ENCODE measurements at places on chromosomes 5 and 9.

GRCh38 chr5:152864991-152865390 is 459.9 kb upstream of the NMUR2 start:
- no peak for DNase-seq

DNA sequence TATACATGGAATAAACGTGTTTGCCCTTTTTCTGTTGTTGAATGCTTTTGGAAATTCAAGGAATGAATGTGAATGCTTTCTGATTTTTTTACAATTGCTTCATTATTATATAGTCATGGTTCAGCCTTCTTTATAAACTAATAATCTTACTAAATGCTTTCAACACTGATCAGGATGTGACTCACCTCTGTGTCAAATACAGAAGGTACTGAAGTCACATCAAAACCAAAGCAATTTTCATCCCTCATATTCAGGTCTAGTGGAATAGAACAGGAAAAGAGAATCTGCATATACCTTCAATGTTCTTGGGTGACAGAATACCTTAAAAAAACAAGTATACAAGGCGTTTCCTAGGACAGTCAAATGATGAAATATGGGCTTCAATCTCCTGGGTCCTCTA is 170.7 kb downstream of the PDE4D start:
- no peak for DNase-seq

DNA sequence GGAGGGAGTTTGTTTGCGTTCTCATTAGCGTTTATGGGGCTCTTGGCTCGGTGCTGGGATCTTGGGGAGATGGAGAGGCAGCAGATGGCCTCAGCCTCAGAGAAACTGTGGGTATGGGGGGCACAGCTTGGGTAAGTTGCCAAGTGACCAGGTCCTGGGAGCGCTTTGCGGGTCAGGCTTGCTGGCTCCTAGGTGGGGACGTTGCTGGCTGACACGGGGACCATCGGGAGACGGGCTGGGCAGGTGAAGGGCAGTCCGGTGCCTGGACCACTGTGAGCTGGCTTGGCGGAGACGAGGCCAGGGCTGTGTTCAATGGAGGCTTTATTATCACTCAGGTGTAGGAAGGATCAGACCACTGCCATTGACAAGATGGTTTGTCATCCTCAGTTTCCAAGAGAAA is 30.0 kb downstream of the FGD3 start:
- DNase-seq = no peak

DNA sequence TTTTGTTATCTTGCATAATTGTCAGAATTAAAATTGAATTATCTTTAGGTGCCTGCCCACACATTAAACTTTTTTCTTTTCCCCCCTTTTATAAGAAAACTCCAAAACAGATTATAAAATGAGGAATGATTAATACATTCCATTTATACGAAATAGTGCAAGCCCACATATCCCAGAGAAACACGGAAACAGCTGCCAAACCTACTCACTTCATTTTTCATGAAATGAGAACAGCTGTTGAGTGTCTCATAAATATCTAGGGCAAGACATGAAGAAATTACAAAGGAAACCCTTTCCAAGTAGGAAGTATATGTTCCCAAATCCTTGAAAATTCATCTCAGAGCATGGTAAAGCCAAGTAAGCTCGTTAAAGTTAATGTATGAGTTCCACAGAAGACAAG is 459.4 kb upstream of the NMUR2 start:
- DNase-seq = no peak

GRCh38 chr5:141192110-141192725 is at the start of gene PCDHB10:
PCDHB10 (plus strand) TSS chr5:141192353; CDS start chr5:141192553, 200 bp downstream.
- no peak for DNase-seq

DNA sequence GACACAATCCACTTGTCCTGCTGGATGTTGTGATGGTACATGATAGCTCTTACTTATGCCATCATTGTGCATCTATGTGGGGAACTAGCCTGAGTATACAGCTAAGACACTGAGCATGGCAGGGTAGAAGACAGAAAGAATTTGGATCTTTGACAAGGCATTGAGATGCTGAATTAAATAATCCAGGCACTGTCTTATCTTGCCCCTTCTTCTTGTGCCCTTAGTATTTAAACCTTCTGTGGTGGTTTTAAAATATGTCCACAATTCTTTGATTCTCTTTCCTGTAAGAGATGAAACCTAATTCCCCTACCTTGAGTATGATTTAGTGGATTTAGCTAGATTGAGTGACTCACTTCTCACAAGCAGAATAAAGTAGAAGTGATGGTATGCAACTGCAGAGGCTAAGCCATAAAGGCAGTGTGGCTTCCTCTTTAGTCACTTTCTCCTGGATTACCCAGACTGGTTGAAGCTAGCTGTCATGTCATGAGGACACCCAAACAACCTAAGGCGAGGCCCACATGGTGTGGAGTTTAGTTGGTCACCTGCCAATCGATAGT is 174.0 kb upstream of the NREP start:
- no peak for DNase-seq

GRCh38 chr5:79464695-79465332 is 49.1 kb downstream of the HOMER1 start:
- peak; percentile 39 for DNase-seq

DNA sequence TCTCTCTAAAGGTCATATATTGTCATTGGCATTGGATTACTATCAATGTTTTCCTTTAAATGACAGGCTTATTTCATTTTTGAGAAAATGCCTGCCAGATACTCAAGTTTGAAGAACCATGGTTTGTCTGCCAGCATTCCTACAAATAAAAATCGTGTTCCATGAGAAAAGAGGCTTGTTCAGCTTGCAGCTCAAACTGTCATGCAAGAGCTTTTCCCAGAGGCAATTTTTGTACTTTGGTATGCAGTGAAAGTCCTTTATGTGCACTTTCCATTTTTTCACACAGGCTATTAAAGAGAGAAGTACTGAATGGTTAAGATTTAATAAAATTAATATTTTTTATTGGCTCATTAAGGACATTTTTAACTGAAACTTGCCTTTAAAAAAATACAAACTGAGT is 110.4 kb downstream of the FBXO4 start:
- no peak for DNase-seq

- DNase-seq = no peak
Observed at GRCh38 chr5:7464182-7464581, 68.2 kb downstream of the ADCY2 start.

DNA sequence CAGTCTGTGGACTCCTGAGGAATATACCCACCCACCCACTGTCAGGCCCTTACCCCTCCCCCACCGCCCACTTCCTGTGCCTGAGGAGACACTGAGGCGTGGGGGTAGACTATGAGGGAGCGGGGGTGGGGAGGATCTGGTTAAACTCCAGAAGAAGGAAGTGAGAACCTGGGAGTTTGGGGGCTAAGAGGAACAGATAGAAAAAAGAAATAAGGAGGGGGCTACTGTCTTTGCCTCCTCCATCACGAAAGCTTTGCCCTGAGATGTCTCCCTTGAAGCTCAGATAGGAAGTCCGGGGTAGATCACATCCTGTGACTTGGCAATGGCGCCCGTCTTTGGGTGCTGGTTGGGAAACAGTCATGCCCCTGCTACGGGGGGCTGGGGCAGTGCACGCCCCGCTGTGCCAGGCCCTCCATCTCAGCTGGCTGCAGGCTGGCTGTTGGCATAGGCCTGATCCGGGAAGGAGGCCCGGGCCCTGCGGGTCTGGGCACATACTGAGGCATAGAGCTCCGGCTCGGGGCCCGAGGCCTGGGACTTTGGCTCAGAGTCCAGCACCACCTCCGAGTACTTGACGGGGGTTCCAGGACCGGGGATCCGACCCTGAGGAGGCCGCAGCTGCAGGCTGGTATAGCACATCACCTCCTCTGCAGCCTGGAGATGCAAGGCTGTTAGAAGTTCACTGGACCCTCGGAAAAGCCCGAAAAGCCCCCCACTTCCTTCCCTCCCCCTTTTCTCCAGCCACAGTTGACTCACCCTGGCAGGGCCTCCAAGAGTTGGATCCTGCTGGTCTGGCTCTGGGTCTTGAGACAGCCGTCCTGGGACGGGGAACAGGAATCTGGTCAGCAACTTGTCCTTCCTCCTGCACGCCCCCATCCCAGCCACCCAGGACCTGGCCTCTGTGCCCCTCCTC is 1.0 kb downstream of the SIT1 start:
- no peak for DNase-seq

GRCh38 chr9:117470455-117470854 is 55.6 kb upstream of the ASTN2 start:
- DNase-seq = no peak

DNA sequence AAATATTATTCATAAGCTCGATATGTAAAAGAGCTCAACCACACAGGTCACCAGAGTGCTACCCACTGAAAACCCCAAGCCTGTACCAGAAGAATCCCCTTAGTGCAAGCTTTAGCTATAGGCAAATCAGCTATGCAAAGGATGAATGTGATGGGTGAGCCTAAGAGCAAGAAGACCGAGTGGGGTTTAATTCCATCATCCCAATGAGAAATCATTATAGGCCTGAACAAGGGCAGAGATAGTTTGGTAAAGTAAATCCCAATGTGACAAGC is 21.8 kb downstream of the ELOVL7 start:
- DNase-seq = no peak

GRCh38 chr9:124835026-124835557 is 18.2 kb upstream of the WDR38 start:
- DNase-seq = peak; percentile 64

DNA sequence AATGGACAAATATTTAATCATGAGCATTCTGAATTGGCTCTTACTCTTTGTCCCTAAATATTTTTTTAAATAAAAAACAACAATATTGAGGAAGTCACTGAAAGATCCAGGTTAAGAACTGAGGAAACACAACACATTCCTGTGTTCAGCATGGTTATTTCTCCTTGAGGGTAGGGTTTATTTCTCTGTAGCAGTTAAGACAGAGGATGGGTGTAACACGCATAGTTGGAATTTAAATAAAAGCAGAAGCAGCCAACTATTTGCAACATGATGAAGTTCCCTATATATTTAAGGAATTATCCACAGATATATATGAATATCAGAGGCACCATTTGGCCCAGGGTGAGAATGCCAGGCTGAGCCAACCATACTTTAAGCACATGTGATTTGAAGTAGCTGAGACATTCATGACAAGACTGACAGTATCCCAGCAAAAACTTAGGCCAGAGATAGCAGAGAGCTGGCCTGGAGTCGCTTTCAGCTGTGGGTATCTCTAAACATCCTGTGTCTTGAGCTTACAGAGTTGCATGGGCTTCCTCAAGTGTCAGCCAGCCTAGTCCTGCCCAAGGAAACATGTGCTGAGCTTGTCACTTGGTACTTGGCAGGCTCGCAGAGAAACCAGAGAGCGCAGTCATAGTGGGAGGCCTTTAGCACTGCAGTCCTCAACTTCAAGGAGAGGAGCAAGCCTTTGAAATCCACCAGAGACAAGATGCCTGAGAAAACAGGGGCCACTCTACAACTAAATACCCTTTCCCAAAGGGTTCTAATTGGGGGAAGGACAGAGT is 43.6 kb downstream of the SEMA5A start:
- no peak for DNase-seq

DNA sequence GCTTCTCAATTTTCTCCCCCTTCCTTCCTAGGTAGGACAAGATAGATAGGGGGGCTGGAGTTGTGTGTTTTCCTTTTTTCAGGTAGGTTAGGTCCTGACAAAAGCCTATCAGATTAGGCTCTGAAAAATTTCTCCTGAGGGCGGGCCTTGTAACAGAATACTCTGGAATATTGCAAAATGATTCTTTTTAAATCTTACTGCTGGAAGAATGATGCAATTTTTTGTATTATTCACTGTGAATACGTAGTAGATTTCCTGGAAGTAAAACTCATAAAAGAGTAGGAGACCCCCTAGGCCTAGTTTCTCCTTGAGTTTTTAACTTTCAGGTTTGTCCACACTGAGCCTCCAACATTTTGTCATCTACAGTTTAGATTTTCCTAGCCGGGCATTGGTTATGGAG is 1701.8 kb downstream of the EFNA5 start:
- DNase-seq = no peak

- DNase-seq = no peak
Observed at GRCh38 chr5:68405784-68406743, 190.5 kb downstream of the PIK3R1 start.

GRCh38 chr5:5617024-5617423 is 194.5 kb downstream of the ICE1 start:
- DNase-seq = no peak

DNA sequence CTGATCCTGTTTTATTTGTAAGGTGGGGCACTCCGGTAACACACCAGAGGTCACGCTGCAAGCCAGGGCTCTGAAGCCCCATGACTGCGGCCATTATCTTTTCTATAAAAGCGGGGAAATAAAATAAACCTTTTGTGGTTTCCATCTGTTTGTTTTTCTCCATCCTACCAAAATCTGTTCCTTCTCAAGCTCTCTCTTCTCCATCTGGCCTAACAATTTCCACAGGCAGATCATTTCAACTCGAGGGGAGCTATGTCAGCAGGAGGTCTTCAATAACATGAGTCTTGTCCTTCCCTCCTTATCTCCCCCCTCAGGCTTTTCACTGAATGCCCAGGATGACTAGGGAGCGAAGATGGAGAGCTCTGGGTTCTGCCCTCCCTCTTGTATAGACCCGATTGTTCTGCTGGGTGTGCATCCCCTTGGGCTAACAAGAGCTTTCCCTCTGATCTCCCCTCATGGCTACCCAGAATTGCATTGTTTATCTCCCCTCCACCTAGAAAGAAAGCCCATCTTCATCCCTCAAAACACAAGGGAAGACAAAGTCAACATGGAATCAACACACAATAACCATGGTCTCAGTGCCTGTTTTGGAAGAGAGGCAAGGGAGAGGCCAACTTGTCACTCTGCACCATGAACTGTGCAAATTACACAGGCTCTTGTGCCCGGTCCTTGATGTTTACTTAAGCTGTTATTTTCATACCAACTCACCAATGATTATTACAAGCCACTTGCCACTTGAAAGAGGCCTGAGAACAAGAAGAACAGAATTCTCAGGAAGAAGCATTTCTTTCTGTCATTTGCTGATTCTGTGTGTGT is 187.8 kb downstream of the FANCC start:
- DNase-seq = peak; percentile 73

GRCh38 chr9:29456940-29457339 is 1883.7 kb upstream of the C9orf72 start:
- no peak for DNase-seq

GRCh38 chr5:157372472-157372822 is 87.6 kb upstream of the NIPAL4 start:
- no peak for DNase-seq

DNA sequence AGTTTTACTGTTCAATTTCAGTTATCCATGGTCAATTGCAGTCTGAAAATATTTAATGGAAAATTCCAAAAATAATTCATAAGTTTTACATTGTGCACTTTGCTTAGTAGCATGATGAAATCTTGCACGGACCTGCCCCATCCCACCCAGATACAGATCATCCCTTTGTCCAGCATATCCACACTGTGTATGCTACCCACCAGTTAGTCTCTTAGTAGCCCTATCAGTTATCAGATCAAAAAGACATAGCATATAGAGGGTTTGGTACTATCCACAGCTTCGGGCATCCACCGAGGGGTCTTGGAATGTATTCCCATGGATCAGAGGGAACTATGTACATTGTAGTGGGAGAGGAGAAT is 97.7 kb downstream of the SLC44A1 start:
- DNase-seq = no peak

DNA sequence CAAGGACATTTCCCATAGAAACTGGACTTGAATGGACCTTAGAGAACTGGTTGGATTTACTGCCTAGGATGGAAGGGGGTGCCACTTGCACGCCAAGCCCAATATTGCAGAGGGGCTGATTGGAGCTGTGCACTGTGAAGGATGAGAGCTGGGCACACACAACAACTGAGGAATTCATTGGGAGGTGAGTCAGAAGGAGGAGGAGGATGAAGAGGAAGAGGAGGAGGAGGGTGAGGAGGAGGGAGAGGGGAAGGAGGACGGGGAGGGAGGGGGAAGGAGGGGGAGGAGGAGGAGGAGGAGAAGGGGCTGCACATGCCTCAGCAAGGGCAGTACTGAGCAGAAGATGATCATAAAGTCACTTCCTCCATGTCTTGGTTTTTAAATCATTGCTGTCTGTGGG is 5.7 kb upstream of the ICE1 start:
- DNase-seq = no peak

GRCh38 chr9:135447126-135447525 is 32.5 kb upstream of the PPP1R26 start:
- DNase-seq = no peak
